GM23248 (cell line): ENCODE measurements at places on chromosomes 1 and 21. TPM values are rescaled to one million over a fixed set of nuclear protein-coding genes. Genes with fewer than 3 reads are reported as not detected.

DNA sequence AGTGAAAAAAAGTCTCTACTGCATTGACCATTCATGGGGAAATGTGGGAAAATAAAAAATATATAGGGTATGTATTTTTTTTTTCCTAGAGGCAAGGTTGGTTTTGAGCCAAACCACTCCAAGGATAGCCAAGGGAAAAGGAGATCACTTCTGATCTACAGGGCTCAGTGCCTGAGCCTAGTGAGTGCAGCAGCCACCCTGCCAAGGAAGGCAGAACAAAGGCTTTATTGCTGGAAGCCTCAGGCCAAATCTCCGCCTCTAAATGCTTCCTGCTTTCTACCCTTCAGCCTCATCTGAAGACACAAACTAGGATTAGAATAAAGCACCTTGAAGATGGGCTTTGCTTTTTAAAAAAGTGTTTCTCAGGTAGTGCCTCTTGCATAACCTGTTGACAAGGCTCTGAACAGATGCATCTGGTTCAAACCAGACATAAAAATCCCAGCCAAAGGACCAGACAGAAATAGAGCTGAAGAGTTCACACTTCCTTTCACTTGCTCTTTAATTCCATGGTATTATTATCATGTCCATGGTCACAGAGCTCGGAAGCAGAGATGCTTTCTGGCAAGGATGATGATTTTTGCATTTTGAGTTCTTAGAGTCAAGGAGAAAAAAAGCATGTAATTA is 10.5 kb downstream of the C1orf115 start:
- DNase-seq, result no peak

GRCh38 chr1:53296117-53296749 is 31.6 kb downstream of the LRP8 start:
- no peak for DNase-seq

- DNase-seq, result peak; percentile 77
Measured at GRCh38 chr1:245859493-245860114, 647.5 kb downstream of the SMYD3 start.

DNA sequence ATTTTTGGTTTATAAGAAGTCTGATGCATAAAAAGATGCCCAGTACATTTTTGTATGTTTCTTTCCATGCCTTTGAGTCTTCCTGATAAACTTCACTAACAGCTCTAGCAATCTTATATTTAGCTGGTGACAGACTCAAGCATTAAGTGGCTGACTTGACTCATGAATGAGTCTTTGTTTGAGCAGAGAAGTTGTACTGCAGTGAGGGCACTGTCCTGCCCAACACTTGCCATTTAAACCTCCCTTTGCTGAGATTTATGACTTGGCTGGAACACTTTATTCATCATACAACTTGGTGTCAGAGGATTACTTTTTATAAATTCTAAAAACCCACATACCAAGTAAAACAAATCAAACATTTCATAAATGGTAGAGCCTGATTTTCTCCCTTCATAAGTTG is 14.6 kb upstream of the CAMSAP2 start:
- peak; percentile 42 for DNase-seq

GRCh38 chr1:228150461-228151179 is 890 bp downstream of the GJC2 start:
- peak; percentile 90 for DNase-seq

DNA sequence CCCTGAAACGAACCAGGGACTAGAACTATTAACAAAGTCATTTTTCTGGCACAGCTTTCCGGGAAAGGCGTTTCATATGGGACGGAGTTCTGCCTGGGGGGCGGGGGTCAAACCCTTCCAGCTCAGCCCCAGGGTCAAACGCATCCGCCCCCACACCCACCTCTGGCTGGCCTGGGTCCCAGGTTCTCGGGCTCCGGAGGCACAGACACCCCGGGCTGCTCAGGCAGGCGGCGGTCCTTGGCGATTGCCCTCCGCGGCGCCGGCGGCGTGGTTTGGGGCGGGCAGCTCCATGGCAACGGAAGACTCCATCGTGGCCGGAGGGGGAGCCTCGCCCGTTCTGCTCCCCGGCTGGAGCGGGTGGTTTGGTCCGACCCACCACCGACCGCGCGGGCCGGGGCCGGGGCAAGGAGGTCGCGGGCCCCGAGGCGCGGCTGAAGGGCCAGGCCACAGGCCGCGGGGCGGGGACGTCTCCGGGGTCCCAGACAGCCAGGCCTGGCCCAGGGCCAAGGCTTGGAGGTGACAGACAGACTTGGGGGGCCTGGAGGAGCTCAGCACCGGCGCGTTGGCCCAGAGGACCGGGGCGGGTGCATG is at the start of gene CFAP74:
Gene CFAP74, minus strand, starts transcription at position 246 of the 591 bp plus-strand sequence. CDS start 12,830 bp downstream, outside the sequence.
- peak; percentile 38 for DNase-seq

DNA sequence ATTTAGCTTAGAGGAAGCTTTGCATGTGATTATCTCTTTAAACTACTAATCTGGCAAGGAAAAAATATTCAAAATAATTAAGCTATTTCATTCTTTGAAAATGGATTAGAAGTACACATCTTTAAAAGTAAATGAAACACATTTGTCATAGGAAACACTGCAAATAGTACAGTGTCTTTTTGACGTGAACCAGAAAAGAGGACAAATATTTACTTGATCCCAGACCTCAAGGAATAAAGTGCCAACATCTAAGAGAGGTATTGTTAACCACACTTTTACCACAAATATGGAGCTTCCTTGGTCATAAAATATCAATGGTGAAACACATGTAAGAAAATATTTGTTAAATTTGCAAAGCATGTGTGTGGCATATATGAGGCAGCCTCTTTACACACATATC is 159.9 kb downstream of the SNX7 start:
- DNase-seq, result no peak

ZNF691 gene
- 4.4 and 13.0 TPM in 2 replicates for total RNA-seq

DNA sequence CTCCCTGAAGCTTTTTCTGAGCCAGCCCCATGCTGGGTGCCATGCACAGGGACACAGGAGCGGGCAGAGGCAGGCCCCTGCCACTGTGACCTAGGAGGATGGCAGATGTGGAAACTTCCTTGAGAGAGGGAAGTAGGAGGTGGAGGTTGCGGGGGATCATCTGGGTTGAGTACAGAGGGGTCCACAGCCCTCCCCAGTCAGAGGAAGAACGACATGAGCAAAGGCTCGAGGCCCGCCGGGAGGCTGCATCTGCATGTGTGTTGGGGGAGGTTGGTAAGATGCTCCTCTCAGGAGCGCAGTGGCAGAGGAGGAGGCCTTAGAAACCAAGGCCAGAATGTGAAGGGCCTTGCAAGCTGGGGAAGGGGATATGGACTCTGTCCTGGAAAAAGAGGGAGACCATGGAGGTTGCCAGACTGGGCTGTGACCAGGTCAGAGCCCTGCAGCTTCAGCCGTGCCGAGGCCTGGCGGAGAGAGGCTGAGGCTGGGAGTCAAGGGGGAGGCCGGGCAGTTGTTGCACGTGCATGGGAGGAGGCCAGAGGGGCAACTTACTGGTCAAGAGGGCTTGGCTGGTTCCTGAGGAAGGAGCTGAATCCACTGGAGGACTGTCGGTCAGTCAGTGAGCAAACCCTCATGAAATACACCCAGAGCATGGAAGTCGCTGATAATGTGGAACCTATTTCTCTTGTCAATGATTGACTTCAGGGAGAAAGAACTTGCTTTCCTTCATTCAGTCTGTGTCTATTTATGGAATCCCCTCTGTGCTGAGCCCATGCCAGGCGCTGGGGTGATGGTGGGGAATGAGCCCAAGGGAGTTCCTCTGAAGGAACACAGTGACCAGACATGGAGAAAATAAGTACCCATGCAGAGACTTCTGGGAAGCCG is 31.7 kb downstream of the A3GALT2 start:
- no peak for DNase-seq

DNA sequence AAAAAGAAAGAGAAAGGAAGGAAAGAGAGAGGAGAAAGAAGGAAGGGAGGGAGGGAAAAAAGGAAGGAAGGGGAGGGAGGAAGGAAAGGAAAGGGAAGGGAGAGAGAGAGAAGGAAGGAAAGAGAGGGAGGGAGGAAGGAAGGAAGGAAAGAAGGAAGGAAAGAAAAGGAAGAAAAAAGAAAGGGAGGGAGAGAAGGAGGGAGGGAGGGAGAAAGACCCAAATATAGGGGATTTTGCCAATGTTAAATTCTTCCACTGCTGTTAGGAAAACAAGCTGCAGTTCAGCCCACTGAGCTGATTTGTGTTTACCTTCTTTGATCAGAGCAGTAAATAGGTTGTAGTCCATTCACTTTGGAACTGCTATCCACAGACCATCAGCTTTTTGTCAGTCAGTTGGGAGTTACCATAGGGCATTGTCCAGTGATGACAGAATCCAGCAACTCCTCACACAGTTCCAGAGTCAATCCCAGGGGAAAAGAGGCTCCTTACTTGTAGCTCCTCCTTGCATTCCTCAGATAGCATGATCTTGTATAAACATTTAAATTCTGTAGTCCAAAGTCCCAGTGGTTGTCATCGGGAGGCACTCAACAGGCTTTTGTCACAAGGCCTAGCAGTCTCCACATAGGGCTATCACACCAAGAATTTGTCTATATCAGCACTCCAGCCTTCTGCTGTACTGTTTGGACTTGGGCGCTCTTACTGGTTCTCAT is 13.5 kb upstream of the PPP1R8 start:
- DNase-seq, result peak; percentile 84

FAM163A gene
- not detected in 2 replicates for total RNA-seq
